ENCODE measurements at places on chromosomes 7 and 10.

DNA sequence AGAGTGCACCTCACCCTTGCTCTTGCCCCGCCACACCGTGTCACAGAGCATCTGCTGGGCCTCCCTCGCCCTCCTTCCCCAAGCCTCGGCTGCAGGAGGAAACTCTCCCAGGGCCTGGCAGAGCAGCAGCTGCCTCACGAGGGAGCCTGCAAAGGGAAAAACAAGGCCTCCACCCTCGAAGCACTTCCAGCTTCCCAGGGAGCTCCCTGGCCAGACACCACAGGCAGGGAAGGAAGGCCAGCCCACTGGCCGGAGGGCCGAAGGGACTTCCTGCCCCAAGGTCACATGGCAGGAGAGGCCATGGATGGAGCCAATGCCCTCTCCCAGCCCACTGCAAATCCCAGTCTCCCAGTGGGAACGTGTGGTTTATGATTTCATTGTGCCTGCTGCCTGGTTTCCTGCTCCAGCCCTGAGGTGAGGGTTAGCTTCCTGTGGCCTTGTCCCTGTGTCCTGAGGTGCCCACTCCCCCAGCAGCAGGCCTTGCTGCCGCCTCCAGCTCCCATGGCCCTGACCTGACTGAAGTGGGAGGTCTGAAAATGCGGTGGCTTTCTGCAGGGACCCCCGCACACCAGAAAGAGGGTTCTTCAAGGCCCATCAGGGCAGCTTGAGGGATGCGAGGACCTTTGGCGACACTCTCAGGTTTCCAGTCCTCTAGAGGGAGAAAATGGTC is 100.5 kb upstream of the PPIF start:
- H3K27ac ChIP-seq, result peak overlapping the region; percentile 83
- no peaks in the 10 kb centered on the region for H3K27me3 ChIP-seq
- peak; percentile 86 for DNase-seq
- no peak overlapping the region for H3K4me3 ChIP-seq
- H3K4me1 ChIP-seq, result peaks cover 92% of the 10 kb centered on the region

DNA sequence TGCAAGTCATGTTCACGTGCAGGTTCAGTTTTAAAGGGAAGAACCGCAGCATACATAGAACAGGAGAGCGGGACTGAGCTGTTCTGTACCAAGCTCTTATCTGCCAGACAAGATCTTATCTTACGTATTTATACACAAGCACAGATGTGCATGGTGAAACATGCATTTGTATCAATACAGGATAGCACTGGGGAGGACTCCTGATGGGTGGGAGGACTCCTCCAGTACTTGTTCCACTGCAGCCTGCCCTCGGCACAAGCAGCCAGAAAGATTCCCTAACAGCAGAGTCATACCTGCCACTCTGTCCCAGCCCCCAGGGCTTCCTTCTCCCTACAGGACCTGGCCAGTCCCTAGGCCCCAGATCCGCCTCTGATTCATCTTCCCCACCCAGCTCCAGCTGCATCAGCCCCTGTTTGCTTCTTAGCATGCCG is 13.2 kb upstream of the PRKCQ start:
- DNase-seq, result no peak
- H3K4me1 ChIP-seq, result no peaks in the 10 kb centered on the region
- peaks cover 21% of the 10 kb centered on the region for H3K27me3 ChIP-seq
- H3K4me3 ChIP-seq, result no peak overlapping the region
- H3K36me3 ChIP-seq, result no peaks in the 10 kb centered on the region

DNA sequence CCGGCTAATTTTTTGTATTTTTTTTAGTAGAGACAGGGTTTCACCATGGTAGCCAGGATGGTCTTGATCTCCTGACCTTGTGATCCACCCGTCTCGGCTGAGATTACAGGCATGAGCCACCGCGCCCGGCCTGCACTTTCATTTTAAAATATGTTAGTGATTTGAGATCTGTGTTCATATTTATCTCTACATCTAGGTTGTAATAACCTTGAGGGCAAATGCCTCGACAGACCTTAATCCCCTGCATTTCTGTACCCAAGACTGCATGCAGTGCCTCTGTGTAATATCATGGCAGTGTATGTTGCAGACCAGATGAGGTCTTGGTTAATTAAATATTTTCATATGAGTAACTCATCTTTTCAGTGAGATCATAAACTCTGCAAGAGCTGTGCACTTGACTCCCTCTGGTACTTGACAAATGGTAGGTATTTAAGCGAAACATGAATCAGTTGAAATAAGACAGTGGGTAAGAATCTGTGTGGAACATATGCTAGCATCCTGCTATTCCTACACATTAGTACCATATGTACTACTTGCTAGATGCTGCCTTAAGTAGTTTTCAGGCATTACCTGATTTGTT is 673.9 kb upstream of the ANKRD30A start:
- H3K4me1 ChIP-seq, result no peaks in the 10 kb centered on the region
- no peaks in the 10 kb centered on the region for H3K36me3 ChIP-seq

- H3K27me3 ChIP-seq, result no peaks in the 10 kb centered on the region
- no peak overlapping the region for H3K4me3 ChIP-seq
- H3K27ac ChIP-seq, result no peak overlapping the region
- no peaks in the 10 kb centered on the region for H3K4me1 ChIP-seq
- no peak for DNase-seq
Measured at GRCh38 chr10:54914049-54914448, 113.0 kb upstream of the PCDH15 start.

DNA sequence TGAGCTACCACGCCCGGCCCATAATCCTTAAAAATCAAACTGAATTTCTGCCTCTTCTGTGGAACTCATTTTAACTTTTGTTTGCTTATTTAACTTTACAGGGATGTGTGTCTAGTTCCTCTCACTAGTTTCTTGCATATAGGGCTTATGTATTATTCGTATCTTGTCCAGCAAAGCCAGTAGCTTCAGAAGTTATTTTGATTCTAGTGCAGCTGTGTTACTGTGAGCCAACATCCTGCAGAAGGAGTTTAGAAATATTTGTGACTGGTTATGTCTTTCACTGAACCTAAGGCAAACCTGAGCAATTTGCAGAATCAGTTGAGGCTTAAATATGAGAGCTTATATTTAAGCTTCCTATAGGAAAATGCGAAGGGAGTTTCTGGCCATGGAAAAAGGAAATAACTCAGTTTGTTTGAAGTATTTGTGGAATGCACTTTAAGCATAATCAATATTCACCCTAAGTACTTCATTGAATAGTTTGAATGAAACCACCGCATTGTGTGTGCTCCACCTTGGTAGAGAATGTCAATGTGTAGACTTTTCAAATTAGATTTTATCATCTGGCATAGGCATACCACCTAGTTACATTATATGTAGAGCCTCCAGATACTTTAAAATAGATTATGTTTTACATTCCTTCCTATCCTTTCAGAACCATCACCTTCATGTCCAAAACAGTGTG is 90.8 kb downstream of the MCU start:
- DNase-seq, result no peak
- peaks cover 21% of the 10 kb centered on the region for H3K4me1 ChIP-seq
- H3K27me3 ChIP-seq, result no peaks in the 10 kb centered on the region
- H3K4me3 ChIP-seq, result no peak overlapping the region

GRCh38 chr7:155284496-155285274 is 13.0 kb upstream of the INSIG1 start:
- no peak overlapping the region for H3K4me3 ChIP-seq
- DNase-seq, result peak; percentile 56
- H3K36me3 ChIP-seq, result no peaks in the 10 kb centered on the region
- peaks cover under 1% of the 10 kb centered on the region for H3K27me3 ChIP-seq

DNA sequence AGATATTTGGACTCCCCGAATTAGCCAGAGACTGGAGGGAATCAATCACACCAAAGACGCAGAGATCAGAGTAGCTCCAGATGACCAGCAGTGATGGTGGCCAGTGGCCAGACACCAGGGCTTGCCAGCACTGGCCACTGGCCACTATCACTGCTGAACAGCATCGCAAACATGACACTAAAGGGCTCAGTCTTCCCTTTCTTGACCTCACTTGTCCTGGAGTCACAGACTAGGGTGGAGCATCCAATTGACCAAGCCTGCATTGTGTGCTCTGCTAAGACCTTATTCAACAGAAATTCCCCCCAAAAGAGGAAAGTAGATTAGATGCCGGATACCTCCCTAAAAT is 234.7 kb downstream of the CREB5 start:
- H3K27ac ChIP-seq, result no peak overlapping the region
- H3K4me3 ChIP-seq, result no peak overlapping the region
- no peak for DNase-seq
- no peaks in the 10 kb centered on the region for H3K27me3 ChIP-seq

GRCh38 chr10:35635576-35635975 is 6.5 kb downstream of the FZD8 start:
- no peak overlapping the region for H3K27ac ChIP-seq
- DNase-seq, result no peak
- H3K4me1 ChIP-seq, result peaks cover 37% of the 10 kb centered on the region
- no peaks in the 10 kb centered on the region for H3K36me3 ChIP-seq

DNA sequence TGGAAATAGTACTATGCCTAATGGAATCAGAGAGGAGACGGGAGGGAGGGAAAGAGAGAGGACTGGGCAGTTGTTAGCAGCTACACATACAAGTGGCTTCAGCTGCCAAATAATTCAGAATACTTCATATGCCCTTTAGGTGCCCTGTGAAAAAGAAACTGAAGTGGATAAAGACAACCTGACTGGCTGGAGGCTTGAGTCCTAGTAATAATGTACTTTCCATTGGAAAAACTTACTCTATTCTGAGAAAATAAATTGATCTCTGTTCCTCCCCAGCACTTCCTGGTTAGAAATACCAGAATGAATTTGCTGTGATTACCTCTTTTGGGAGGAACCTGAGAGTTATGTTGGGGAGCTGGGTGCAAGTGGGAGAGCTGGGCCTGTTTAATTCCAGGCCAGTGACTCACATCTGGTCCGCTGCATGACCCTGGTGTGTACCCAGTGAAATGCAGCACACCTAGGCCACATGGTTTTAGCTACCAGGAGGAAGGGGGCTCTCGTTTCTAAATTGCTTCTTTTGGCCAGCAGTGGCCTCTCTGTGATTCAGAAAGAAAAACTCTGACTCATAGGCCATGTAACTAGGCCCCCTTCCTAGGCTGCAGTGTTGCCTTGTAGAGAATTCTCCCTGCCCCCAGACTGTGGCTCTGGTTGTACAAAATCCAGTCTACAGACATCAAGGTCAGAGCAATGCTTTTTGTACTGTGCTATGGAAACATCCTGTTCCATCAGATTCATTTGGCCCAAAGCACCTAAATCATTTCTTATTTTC is 6.5 kb downstream of the AGFG2 start:
- H3K27ac ChIP-seq, result peak overlapping the region; percentile 88
- H3K4me3 ChIP-seq, result peak overlapping the region; percentile 14
- H3K27me3 ChIP-seq, result no peaks in the 10 kb centered on the region
- no peak for DNase-seq

GRCh38 chr10:64109926-64110495 is 588.8 kb downstream of the REEP3 start:
- no peaks in the 10 kb centered on the region for H3K27me3 ChIP-seq
- no peaks in the 10 kb centered on the region for H3K4me1 ChIP-seq
- no peaks in the 10 kb centered on the region for H3K36me3 ChIP-seq
- H3K27ac ChIP-seq, result no peak overlapping the region

GRCh38 chr10:61271127-61271780 is 181.9 kb downstream of the TMEM26 start:
- no peak for DNase-seq
- H3K36me3 ChIP-seq, result no peaks in the 10 kb centered on the region
- no peaks in the 10 kb centered on the region for H3K4me1 ChIP-seq
- H3K27ac ChIP-seq, result no peak overlapping the region
- H3K4me3 ChIP-seq, result no peak overlapping the region

GRCh38 chr7:103685646-103686045 is 239.6 kb upstream of the SLC26A5 start:
- no peak overlapping the region for H3K4me3 ChIP-seq
- no peaks in the 10 kb centered on the region for H3K4me1 ChIP-seq
- no peaks in the 10 kb centered on the region for H3K27me3 ChIP-seq
- H3K27ac ChIP-seq, result no peak overlapping the region
- no peaks in the 10 kb centered on the region for H3K36me3 ChIP-seq

DNA sequence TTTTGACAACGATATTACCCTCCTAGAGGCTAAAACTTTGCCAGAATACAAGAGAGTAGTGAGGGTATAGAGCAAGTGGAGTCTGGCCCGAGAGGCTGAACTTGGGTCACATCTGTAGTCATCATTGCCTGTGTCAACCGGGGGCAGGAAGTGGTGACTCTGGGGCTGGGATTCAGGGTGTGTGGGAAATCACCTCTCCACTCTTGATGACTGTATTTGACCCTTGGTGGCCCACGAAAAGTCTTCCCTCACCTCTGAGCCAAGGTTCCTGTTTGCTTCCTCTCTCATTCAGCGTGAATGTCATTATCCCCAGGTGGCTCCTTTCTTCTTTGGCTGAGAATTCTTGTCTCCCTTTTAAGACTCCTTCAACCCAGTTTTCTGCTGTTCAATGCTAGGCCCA is 240.4 kb downstream of the ABCA13 start:
- H3K4me1 ChIP-seq, result no peaks in the 10 kb centered on the region
- DNase-seq, result no peak
- no peaks in the 10 kb centered on the region for H3K27me3 ChIP-seq
- H3K4me3 ChIP-seq, result no peak overlapping the region

GRCh38 chr7:106866298-106867281 is 1.5 kb downstream of the PIK3CG start:
- peaks cover 19% of the 10 kb centered on the region for H3K4me1 ChIP-seq
- H3K4me3 ChIP-seq, result peak overlapping the region; percentile 40
- no peak overlapping the region for H3K27ac ChIP-seq
- H3K27me3 ChIP-seq, result no peaks in the 10 kb centered on the region

DNA sequence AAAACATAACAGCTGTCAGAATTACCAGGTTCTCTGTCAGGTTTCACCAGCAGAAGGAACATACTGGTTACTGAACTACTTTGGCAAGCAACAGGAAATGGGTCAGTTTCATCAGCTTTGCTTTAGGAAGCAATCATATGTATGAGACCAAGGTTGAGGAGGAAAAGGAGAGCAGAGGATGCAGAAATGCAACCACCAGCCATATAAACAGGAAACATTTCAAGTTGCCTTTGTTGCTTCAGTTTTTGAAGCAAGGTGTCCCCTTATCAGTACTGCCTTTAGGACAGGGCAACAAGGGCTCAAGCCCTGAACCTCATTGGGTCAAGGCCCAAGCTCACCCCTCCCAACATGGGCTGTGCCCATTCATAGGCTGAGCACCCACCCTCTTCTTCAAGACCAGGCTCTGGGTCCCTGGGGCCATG is 10.2 kb downstream of the HIPK2 start:
- no peak overlapping the region for H3K27ac ChIP-seq
- H3K4me1 ChIP-seq, result peaks cover 18% of the 10 kb centered on the region
- no peaks in the 10 kb centered on the region for H3K36me3 ChIP-seq
- DNase-seq, result no peak
- no peaks in the 10 kb centered on the region for H3K27me3 ChIP-seq

GRCh38 chr7:2934211-2934731 is 90.2 kb upstream of the GNA12 start:
- H3K4me1 ChIP-seq, result no peaks in the 10 kb centered on the region
- no peak overlapping the region for H3K27ac ChIP-seq
- no peaks in the 10 kb centered on the region for H3K36me3 ChIP-seq
- peaks cover 83% of the 10 kb centered on the region for H3K27me3 ChIP-seq
- no peak for DNase-seq
- no peak overlapping the region for H3K4me3 ChIP-seq

DNA sequence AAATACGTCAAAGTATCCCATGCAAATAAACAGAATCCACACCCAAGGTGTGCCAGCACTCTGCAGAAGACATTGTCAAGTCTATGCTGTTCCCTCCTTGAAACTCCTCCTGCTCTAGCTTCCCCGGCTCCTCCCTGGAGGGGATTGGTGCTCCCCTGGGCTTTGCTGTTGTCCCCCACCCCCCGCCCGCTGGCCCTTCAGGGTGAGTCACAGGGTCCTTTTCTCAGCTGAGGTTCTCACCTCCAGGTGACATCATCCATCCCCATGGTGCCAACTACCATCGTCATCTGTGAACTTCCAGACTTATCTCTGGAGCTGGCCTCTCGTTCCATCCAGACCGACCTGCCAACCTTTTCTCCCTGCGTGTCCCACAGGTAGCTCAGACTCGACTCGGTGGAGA is 77.0 kb downstream of the ITIH5 start:
- peaks cover 13% of the 10 kb centered on the region for H3K4me1 ChIP-seq
- no peaks in the 10 kb centered on the region for H3K36me3 ChIP-seq
- no peak for DNase-seq
- no peaks in the 10 kb centered on the region for H3K27me3 ChIP-seq
